ENCODE measurements at places on chromosomes 7 and 10.

DNA sequence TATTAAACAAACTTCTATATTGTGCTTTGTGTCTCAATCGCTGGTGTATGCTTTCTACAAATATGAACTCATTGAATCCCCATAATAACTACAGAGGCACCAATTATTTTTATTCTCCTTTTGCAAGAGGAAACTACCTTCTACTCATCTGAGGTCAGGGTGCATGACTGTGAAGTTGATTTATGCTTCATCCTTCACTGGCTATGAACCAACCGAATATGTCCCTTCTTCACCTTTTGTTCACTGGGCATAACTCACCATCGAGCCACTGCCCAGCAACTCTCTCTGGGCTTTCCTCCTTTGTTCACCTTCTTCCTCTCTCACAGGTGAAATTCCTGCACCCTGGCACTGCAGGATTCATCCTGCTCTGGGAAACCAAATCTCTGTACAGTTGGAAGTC lies 61.3 kb upstream of the PFKP start:
- no peak for DNase-seq

GRCh38 chr10:29804025-29804852 lies 169.5 kb upstream of the SVIL start:
- no peak for DNase-seq

GRCh38 chr7:141512597-141512996 lies 38.6 kb upstream of the AGK start:
- DNase-seq: no peak

DNA sequence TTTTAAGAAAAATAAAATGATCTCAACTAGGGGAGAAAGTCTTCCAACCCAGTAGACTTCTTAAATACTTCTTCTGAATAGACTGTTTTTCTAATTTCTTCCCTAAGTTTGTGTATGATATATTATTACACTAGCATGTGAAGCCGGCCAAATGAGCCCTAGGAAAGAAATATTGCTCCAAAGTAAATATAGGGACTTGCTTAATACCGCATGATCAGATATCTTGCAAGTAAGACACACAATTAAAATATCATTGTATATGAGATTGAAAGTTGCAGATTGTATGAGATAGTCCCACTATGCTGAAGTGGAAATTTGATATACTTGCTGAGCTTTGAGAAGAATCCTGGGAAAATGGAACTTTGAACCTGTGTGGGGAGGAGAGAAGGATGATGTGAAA lies 225.7 kb downstream of the BAMBI start:
- DNase-seq: no peak

- no peak for DNase-seq
Observed at GRCh38 chr7:26965724-26966123, 101.3 kb upstream of the SKAP2 start.

DNA sequence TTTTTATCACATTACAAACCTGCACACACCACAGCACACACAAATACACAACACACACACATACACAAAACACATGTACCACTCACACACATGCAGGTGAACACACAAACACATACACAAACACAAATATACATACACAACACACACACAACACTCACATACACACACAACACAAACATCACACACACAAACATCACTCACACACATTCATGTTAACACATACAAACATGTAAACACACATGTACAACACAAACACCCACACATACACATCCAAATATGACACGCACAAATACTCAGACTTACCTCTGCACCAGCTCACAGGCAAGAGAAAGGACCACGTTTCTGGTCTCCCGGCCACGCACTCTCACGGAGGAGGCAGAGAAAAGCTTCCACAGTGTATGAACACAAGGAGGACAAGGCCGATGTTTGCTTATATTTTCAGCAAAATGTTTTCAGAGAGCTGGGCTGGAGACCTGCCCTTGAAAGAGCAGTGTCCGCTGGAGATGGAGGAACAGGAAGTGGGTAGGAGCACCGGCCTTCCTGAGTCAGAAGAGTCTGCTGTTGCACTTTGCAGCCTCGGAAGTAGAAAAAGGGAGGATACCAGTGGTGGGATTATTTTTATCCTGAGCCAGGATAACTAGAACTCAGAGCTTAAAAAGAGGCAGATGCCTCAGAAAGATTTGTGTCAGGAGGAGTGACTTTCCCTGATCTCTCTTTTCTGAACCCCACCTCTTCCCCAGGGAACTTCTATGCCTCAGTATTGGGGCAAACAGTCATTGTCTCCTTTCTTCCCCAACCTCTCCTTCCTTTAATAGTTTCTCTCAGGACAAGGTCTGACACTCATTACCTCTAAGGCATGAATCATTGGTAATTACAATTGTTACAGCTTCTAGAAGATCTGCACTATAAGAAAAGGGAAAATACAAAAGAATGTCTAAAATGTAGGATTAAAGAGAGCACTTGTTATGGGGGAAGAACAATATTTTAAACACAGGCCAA lies at the start of gene GIMAP6:
TSS of gene GIMAP6 (minus strand) at position 520 of the 999 bp plus-strand sequence. CDS start 2,243 bp downstream, outside the sequence.
- DNase-seq: no peak

DNA sequence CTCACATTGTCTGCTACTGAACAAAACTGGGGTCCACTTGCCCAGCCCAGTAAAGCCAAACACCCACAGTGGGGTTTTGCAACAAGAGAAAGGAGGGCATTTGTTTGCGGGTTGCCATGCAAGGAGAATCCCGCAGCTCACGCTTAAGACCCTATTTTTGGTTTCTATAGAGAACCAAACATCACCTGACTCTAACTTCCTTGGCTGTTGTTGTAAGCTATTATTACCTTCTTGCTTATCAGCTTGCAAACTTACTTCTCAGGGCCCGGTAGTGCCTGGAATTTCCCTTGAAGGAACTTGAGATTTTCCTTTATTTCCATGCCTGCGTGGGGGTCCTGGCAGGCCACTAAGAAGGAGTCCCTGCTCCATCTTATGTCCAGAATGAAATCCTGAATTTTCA lies 20.7 kb downstream of the IFIT3 start:
- no peak for DNase-seq

GRCh38 chr7:113394856-113395255 lies 276.5 kb upstream of the SMIM30 start:
- no peak for DNase-seq

DNA sequence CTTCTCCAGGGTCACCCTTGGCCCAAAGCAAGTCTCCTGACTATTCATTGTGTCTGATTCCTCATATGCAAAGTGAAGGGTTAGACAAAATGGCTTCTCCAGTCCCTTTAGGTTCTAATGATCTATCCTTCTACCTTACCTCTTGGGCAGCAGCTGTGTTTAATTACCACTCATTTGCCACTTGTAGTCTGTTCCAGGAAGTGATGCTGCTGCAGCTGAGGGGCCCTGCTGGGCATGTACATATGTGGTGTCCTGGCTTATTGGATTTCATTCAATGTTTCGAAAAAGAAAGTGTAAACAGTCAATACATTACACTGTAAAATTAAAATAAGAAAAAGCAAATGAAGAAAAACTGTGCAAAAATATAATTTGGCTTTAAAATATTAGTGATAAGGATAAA lies 36.6 kb downstream of the SCIN start:
- no peak for DNase-seq

- no peak for DNase-seq
Observed at GRCh38 chr7:138705167-138705566, 4.0 kb upstream of the SVOPL start.

GRCh38 chr7:64654796-64655548 lies 11.0 kb upstream of the ZNF107 start:
- no peak for DNase-seq

DNA sequence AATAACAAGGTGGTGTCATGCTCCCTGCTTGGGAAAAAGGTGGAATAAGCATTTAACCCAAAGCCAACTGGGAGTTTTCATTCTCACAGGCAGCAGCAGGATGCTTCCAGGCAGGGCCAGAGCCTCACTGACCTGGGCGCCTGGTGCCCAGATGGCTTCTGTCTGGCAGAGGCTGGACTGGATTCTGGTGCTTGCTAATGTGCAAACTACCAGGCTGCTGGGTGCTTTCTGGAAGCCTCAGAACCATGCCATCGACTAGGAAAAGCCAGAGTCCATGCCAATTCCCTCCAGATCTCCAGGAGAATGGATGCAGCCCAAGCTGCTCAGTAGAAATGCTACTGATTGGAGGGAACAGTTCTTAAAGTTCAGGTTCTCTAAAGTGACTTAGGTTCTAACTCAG lies 36.2 kb downstream of the VIPR2 start:
- DNase-seq: no peak

GRCh38 chr7:25297278-25297677 lies 69.0 kb upstream of the NPVF start:
- DNase-seq: no peak

- no peak for DNase-seq
Observed at GRCh38 chr10:105585753-105586152, 944.7 kb downstream of the SORCS3 start.

- no peak for DNase-seq
Observed at GRCh38 chr10:47361293-47361692, 13.1 kb downstream of the RBP3 start.

DNA sequence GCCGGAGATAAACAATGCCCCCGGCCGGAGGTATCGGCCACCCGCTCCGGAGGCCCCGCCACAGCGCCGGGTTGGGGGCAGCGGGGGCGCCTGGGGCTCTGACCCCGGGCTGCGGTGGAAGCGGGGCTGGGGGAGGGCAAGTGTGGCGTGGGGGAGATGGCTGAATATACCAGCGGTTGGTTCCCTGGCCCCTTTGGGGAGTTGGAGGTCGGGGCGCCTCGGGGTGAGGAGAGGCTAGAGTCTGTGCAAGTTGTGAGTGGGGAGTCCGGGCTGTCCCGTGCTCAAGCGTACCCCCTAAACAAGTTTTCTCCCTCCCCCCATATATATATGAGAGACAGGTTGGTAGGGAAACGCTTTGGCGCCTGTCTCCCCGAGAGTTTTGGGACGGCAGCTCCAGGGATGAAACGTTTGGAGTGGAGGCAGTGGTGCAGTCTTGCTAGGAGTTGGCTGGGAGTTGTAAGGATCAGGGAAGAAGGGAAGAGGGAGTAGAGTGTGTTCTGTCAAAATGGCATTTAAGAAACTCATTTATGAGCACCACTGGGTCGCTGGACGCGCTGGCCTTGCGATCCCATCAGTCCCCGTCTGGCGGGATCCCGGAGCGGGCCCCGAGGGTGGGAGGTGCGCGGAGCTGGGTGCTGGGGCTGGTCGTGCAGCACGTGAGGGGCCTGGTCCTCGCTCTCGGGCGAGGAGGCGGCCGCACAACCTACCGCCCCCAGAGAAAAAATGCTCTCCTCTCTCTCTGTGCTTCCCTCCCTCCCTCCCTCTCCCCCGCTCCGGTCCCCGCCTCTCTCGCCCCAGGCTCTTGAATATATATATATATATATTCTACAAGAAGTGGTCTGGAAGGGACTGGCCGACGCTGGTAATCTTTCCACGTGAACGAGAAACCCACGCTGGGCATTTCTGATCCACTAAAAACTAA lies 1.1 kb downstream of the TET1 start:
- no peak for DNase-seq

DNA sequence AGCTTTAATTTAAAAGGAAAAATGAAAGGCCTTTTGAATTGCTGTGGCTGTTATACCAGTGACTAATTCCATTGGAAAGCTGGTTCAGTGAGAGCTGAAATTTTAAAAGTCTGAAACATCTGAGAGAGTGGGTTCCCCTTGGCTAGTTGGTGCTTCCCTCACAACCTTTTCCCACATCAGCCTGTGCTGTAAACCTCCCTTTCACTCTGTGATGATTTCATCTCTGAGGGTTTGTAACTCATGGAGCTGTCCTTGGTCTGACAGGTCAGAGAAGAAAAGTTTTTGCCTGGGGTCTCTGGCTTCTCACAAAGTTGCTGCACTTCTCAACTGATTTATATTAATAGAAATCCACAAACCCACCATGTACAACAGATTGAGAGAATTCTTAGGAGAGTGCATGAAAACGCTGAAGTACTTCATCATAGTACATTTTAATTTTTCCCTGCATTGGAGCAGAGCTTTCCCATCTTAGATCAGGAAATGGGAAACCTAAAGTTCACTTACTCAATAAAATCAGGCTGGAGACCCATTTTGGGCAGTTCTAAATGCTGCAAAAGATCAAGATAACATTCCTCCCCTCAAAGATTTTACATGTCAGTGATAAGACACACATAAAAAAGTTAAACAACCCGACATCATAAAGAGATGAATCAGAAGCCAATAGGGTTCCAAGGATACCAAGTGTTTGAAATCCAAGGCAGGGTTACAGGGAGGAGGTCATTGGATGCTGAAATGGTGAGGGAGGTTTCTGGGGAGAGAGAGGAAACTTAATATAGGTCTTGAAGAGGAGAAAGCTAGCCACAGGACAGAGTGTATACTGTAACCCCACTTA lies 157.0 kb upstream of the MKLN1 start:
- no peak for DNase-seq

- DNase-seq: no peak
Observed at GRCh38 chr7:133040674-133041073, 41.2 kb downstream of the CHCHD3 start.

DNA sequence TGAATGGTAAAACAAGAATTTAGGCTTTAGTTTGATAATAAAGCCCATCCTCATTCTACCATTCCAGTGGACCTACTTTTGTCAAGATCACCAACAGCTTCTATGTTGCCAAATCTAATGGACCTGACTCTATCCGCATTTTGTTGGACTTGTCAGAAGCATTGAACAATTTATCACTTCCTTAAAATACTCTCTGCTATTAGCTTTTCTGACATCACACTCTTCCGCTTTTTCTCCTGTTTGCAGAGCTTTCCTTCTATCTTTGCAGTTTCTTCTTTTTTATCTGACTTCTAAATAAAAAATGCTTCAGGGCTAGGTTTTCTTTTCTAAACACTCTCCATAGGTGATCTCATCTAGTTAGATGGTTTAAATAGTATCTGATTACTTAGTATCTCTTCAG lies 42.7 kb upstream of the SMIM30 start:
- no peak for DNase-seq

- DNase-seq: no peak
Observed at GRCh38 chr7:141676618-141677017, 25.3 kb downstream of the DENND11 start.

GRCh38 chr7:42606193-42606905 lies 305.5 kb downstream of the C7orf25 start:
- DNase-seq: no peak

DNA sequence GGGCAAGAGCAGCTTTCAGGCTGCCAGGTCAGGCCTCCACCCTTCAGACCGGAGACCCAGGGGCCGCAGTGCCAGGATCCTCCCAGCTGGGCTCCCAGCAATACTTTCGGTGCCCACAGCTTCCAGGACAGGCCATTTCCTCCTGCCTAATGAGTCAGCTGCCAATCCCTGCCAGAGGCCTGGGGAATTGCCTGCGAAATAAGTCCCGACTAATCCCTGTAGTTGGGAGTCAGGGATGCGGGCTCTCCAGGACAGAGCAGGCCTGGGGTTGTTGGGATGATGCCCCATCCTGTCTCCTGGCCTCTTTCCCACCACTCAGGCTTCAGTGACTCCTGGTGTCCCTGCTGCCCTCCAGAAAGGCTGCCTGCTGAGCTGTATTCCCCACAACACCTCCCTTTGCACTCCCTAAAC lies 143.5 kb upstream of the UNC5B start:
- no peak for DNase-seq

DNA sequence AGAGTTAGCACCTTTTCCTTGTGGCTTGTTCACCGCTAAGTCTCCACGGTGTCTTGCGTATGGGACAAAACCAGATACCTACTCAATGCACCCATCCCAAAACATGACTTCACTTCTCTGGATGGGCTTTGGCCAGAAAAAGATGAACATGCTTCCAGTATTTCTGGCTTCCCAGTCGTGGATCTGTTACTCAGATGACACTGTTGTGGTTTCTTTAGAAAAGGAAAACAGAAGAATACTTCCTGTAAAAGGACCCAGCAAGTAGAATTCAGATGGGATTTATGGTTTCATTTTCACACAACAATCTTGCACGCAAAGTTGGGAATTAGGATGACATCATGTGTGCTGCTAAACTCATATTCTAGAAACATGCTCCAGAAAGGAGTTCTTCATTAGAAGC lies 216.7 kb downstream of the ADAM12 start:
- no peak for DNase-seq

GRCh38 chr7:145557805-145558204 lies 558.8 kb upstream of the CNTNAP2 start:
- no peak for DNase-seq
